ENCODE measurements at places on chromosomes 16 and 17. TPM values are rescaled to one million over a fixed set of nuclear protein-coding genes. Genes with fewer than 3 reads are reported as not detected.
A peak's percentile ranks its signal among the peaks of the same experiment; 100 is the strongest.

DNA sequence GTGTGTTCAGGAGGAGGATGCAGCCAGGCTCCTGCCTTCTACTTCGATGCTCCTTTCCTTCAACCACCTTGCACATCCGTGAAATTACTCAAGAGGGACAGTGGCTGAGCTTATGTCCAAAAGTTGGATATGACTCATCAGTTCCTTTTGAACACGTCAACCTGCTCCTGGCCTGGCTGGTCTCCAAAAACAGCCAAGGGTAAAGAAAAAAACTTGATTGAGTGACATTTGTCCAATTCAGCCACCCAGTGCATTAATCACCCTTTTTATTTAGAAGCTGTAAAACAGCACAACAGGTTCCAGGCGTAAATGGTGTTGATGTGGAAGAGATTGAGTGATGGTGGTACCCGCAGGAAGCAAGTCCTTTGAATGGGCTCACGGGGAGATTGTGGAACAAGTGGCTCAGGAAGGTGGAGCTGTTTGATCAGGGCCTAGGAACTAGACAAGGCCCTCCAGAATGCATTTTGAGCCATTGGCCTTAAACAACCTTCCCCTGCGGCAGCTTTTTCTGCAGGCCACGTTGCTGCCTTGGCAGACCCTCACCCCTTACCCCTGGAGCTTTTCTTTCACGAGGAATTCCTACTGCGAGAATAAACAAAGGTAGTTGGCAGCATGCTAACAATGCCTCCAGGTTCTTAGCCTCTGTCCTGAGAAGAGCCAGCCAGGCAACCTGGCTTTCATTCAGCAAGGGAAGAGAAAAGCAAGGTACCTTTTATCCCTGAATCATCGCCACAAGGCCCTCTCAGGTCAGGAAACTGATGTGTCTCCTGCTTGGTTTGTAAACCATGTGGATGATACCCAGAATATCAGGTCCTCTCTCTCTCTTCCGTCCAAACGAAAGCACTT, 173.3 kb upstream of the CACNG5 start:
- no peak overlapping the region for H3K4me3 ChIP-seq
- DNase-seq, result no peak
- no peaks in the 10 kb centered on the region for H3K36me3 ChIP-seq
- H3K27me3 ChIP-seq, result no peaks in the 10 kb centered on the region
- H3K4me1 ChIP-seq, result peaks cover 15% of the 10 kb centered on the region
- H3K27ac ChIP-seq, result no peak overlapping the region

- H3K4me1 ChIP-seq, result peaks cover 70% of the 10 kb centered on the region
- H3K4me3 ChIP-seq, result no peak overlapping the region
- DNase-seq, result no peak
- no peaks in the 10 kb centered on the region for H3K27me3 ChIP-seq
- peak overlapping the region; percentile 44 for H3K27ac ChIP-seq
- H3K36me3 ChIP-seq, result no peaks in the 10 kb centered on the region
Measured at GRCh38 chr16:66265556-66266141, 100.8 kb upstream of the CDH5 start.

DNA sequence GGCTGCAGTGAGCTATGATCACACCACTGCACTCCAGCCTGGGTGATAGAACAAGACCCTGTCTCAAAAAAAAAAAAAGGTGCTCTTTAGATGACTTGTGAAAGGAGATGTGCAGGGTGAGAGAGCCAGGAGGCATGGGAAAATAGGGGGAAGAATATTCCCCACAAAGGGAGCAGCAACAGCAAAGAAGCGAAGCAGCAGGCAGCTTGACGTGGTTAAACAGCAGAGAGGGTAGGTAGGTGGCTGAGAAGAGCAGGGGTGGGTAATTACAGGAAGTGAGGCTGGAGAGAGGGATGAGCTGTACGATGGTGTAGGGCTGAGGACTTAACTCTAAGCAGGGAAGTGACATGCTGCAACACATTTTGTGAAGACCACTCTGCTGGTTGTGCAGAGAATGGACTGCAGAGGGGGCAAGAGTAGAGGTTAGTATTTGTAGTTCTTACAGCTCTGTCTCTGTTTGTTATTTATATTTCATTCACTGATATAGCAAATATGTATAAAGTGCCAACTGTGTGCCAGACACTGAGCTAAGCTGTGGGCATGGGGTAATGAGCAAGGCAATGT, 1.6 kb downstream of the HEATR3 start:
- H3K27me3 ChIP-seq, result no peaks in the 10 kb centered on the region
- peaks cover 30% of the 10 kb centered on the region for H3K36me3 ChIP-seq
- DNase-seq, result no peak
- no peak overlapping the region for H3K27ac ChIP-seq

DNA sequence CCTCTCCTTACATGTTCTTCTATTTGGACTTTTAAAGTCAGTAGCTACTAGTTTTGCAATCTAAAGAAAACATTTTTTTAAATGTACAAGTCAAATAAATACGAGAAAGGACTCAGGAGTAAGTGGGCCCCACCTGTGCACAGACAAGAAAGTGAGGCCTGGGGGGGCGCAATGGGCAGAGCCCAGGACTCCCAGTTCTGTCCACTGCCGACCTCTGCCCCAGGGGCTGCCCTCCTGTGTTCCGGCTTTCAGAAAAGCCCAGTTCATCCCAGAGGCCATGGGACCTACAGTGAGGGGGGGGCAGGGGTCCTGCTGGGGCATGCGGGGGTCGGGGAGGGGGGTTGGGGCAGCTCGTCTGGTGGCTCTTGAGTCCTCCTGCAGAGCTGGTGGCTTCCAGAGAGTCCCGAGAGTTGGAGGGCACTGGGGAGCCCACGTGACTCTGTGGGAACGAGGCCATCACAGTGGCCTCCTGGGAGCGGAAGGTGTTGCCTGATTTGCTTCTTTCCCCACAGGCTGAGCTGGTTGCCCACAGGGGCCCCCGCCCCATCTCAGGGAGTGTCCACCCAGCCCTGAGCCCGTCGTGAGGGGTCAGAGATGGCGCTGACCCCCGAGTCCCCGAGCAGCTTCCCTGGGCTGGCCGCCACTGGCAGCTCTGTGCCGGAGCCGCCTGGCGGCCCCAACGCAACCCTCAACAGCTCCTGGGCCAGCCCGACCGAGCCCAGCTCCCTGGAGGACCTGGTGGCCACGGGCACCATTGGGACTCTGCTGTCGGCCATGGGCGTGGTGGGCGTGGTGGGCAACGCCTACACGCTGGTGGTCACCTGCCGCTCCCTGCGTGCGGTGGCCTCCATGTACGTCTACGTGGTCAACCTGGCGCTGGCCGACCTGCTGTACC, 2.4 kb downstream of the UTS2R start:
- H3K36me3 ChIP-seq, result no peaks in the 10 kb centered on the region
- DNase-seq, result no peak
- peaks cover 96% of the 10 kb centered on the region for H3K27me3 ChIP-seq

DNA sequence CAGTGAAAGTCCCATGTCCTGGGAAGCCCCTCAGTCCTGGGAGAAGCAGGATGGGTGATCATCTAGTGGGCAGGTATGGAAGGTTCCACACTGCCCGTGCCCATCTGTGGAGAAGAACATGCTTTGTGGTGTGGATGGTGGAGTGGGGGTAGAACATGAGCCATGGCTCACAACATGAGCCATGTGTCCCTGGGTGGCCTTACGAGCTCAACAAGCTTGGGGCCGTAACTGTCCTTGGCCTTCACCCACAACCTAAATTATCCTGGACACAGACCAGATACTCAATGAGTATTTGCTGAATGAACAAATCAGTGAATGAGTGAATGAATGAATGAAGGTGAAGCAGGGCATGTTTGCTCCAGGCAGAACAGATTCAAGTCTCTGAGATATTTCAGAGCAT, 13.5 kb downstream of the SOX8 start:
- no peaks in the 10 kb centered on the region for H3K4me1 ChIP-seq
- no peak for DNase-seq
- no peak overlapping the region for H3K4me3 ChIP-seq
- peaks cover 78% of the 10 kb centered on the region for H3K27me3 ChIP-seq
- H3K36me3 ChIP-seq, result no peaks in the 10 kb centered on the region
- H3K27ac ChIP-seq, result no peak overlapping the region

- H3K4me1 ChIP-seq, result peaks cover 18% of the 10 kb centered on the region
- DNase-seq, result no peak
- peak overlapping the region; percentile 39 for H3K27ac ChIP-seq
- no peaks in the 10 kb centered on the region for H3K27me3 ChIP-seq
Measured at GRCh38 chr16:67504031-67505021, 21.0 kb upstream of the AGRP start.

GRCh38 chr16:75319513-75320411, 68.3 kb upstream of the BCAR1 start:
- no peaks in the 10 kb centered on the region for H3K27me3 ChIP-seq
- H3K27ac ChIP-seq, result peak overlapping the region; percentile 0
- H3K36me3 ChIP-seq, result peaks cover 17% of the 10 kb centered on the region
- H3K4me3 ChIP-seq, result no peak overlapping the region
- no peak for DNase-seq
- H3K4me1 ChIP-seq, result peaks cover 40% of the 10 kb centered on the region

- no peaks in the 10 kb centered on the region for H3K27me3 ChIP-seq
- H3K36me3 ChIP-seq, result peaks cover 41% of the 10 kb centered on the region
- H3K4me3 ChIP-seq, result peak overlapping the region; percentile 91
- H3K27ac ChIP-seq, result peak overlapping the region; percentile 86
- H3K4me1 ChIP-seq, result peaks cover 20% of the 10 kb centered on the region
Measured at GRCh38 chr16:3234543-3234856, 458 bp downstream of the ZNF200 start.

KRTAP3-2 gene
- not detected for total RNA-seq

All from esophagus squamous epithelium (tissue), 5 donors.